ENCODE measurements at places on chromosomes 4 and X.

DNA sequence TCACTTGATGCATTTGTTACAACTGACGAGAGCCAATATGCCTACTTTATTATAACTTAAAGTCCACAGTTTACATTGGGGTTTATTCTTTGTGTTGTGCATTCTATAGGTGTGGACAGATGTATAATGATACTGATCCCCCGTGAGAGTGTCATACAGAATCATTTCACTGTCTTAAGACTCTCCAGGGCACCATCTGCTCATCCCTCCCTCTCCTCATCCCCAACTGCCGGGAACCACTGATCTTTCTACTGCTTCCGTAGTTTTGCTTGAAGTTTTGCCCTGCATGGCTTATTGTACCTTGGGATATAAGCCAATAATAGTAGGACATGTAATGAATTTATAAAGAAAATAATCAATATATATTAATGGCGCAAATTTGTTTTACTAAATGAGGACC is 137.8 kb upstream of the MSX1 start:
- no peak for DNase-seq

DNA sequence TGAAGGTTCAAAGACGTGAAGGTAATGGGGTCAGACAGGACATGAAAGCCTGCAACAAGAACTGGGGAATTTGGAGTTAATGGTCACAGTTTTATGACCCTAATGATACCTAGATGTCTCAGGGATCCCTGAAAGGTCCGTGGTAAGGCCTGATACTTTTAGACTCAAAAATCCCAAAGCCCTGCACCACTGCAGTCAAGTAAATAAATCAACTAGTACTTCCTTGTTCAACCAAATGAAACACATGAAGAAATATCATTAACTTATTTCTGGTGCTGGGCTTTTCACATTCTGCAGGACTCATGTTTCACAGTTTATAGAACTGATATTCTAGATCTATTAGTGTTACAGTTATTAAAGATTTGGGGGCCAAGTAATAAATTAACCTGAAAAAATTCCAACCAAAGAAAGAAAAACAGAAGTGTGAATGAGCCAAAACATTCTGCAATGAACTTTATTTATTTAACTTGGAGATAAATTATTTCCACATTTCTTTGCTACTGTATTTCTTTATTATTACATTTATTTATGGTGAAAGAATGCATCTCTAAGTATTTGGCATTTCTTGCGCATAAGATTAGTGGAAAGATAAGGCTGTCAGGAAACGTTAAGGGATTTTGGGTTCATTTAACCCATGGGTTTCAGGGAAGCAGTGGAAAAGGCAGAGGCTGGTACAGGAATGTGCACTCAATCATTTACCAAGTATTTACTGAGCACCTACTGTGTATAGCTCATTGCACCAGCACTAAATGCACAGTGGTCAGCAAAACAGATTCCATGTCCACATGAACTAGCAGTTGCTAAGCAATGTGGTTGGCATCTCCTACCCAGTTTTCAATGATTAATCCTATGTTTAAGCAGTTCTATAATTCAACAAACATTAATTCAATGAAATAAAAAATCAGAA is 8.7 kb downstream of the WDFY3 start:
- no peak for DNase-seq

GRCh38 chr4:88910101-88910500 is 146.9 kb downstream of the FAM13A start:
- no peak for DNase-seq

DNA sequence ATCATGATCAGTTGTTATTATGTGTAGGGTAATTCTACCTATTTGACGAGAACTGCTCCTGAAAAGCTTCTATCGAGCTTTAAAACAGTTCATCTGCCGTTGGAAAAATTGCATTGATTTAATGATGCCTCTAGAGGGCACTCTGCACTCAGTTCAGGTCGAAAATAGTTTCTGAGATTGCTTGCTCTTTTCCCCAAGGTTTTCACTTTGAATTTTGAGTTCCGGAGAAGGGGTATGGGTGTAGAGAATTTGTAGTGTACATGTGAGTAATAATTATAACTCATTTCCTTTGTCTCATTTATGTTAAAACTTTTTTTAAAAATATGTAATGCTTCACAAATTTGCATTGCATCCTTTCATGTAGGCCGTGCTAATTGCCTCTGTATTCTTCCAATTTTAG is 28.4 kb upstream of the TNIP3 start:
- no peak for DNase-seq

DNA sequence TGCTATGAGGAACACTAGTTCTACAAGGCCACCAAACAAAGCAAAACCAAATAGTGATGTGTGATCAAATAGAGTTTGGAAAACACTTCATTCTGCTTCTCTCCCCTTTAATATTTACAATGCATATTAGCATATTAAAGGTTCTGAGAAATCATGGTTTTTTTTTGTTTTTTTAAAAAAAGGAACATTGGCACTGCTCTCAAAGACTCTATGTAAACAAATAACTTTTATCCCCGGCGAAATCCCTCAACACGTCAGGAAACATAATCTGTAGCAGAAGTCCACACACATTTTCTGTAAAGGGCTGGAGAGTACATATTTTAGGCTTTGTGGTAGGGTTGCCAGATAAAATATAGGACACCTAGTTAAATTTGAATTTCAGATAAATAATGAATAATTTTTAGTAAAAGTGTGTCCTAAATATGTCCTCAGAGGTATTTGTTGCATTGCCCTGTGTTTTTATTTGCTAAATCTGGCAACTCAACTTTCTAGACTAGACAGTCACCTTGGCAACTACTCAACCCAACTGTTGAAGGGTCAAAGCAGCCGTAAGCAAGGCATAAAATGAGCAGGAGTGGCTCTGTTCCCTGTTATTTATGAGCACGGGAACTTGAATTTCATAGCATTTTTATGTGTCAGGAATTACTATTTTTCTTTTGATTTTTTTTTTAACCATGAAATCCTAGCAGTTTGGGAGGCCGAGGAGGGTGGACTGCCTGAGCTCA is 8.6 kb downstream of the SPATA4 start:
- no peak for DNase-seq

- DNase-seq: no peak
Measured at GRCh38 chr4:102585329-102585728, 84.2 kb downstream of the NFKB1 start.

- DNase-seq: no peak
Measured at GRCh38 chrX:73647632-73648322, 84.8 kb downstream of the CHIC1 start.
